Occipital lobe (tissue), 3 donors: ENCODE measurements at places on chromosomes 12 and 14. TPM values are rescaled to one million over a fixed set of nuclear protein-coding genes. Genes with fewer than 3 reads are reported as not detected.

DNA sequence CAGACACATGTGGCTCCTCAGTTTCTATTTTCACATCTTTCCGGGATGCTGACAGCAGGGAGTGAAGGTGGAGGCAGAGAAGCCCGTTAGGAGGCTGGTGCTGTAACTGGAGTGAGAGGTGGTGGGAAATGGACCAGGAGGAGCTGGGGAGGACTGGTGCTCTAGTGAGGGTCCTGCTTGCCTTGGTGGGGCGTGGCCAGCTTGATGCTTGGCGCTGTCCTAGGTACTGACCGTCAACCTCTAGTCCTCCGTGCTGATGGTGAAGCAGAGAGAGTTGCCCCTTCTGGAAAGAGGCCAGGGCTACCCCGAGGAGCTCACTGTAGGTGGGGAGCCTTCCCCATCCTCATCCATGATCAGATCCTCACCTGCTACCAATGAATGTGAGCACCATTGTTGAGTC is 1.4 kb downstream of the TRMT61A start:
- no peak for DNase-seq

- no peak for DNase-seq
Observed at GRCh38 chr12:31474751-31475150, 116.2 kb downstream of the DENND5B start.

DNA sequence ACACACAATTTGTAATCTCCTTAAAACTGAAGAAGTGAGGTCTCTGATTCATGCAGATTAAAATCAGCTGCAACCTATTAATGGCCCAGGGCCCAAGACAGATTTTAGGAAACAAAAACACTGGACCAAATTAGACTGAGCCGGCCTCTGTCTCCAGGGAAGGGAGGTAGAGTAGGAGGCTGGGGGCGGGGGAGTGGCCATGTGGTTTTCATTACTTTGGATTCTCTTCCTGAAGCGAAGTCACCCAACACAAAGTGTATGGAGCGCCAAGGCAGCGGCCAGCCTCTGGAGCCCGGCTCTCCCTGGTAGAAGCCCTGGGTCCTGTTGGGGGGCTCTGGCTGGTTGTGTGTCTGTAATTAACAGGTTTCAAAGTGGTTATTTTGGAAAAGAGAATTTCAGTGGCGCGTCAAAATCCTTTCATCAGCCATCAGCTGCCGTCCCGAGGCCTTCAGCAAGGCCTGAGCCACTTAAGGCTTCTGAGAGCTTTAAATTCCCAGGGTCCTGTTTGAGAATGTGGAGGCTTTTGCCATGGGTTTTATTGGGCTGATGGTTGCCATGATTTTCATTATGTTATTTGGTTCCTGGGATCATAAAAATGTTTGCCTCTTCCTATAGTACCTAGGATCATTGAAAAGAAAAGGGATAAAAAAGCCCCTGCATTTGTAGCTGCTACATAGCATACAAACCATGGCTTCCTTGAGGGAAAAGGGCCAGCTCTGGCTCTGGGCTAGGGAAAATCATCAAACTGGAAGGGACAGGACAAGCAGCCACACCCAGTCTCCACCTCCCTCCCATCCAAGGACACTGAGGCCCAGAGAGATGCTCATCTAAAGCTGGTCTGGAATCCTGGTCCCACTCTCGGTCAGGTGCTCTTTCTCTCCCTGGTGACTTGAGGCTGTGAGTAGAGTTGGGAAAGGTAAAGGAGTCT is 282.4 kb downstream of the ZFP36L1 start:
- DNase-seq: no peak

- no peak for DNase-seq
Observed at GRCh38 chr12:20472102-20472782, 103.9 kb downstream of the PDE3A start.

- DNase-seq: no peak
Observed at GRCh38 chr12:70982991-70983390, 62.5 kb upstream of the PTPRR start.

Gene CRACR2A
- total RNA-seq: 1.1 TPM

Gene DLGAP5
- total RNA-seq: 4.5 TPM

Gene NYNRIN
- 15.0 TPM for total RNA-seq

Gene EDDM3A
- not detected for total RNA-seq

Gene TDRD9
- 1.2 TPM for total RNA-seq
